Activated CD8-positive, alpha-beta memory T cell treated with anti-CD3 and anti-CD28 coated beads, Interleukin-2, amount 10 ng/mL, durations not matched to agents 7 days and 5 days (primary cell): ENCODE measurements at places on chromosomes 6 and 20.

DNA sequence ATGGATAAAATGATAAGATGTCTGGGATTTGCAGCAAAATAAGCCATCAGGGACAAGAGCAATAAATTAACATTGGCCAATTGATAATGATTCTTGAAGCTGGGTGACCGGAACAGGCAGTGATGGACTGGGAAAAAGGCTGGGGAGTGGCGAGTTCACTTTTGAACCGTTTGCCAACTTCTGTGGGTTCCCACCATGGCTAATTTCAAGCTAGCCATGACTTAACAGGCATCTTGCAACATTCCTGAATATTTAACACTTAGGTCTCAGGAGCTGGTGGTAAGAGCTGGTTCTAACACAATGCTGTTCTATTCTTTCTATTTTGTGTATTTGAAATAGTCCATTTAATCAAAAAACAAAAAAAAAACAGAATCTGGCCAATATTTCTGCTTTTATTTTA is 37.6 kb upstream of the CD83 start:
- no peak for DNase-seq

DNA sequence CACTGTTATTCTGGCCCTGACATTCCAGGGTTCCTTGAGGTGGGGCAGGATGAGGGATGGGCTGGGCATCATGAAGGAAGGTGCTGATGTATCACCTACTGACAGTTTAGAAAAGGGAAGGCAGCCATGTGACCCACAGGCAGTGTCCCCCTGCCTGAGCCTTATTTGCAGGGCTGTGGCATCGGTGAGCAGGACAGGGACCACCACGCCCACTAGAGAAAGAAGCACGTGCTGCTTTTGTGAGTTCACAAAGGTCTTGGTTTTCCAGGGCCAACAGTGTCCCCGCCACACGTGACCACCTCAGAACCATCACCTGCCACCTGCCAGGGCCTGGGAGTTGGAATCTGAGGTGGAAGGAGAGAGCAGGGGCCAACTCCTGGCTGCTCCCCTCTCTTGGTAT is 43.5 kb upstream of the SCRT2 start:
- no peak for DNase-seq

DNA sequence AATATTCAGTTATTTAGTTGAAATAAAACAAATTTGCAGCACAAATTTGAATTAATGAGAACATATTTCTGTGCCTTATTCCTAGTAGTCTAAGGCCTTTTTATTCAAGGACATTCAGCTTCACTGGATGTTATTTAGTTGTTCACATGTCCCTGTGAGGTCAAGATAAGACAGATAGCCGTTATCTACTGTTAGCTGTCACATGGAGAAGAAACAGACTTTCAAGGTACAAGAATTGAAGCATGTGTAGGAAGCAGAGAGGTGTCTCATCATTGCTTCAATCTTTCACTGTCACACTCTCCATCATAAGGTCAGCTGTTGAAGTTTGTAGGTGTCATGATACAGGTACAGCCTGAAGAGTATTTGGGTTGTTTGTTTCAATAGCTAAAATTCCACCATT is 112.9 kb upstream of the JAG1 start:
- no peak for DNase-seq

DNA sequence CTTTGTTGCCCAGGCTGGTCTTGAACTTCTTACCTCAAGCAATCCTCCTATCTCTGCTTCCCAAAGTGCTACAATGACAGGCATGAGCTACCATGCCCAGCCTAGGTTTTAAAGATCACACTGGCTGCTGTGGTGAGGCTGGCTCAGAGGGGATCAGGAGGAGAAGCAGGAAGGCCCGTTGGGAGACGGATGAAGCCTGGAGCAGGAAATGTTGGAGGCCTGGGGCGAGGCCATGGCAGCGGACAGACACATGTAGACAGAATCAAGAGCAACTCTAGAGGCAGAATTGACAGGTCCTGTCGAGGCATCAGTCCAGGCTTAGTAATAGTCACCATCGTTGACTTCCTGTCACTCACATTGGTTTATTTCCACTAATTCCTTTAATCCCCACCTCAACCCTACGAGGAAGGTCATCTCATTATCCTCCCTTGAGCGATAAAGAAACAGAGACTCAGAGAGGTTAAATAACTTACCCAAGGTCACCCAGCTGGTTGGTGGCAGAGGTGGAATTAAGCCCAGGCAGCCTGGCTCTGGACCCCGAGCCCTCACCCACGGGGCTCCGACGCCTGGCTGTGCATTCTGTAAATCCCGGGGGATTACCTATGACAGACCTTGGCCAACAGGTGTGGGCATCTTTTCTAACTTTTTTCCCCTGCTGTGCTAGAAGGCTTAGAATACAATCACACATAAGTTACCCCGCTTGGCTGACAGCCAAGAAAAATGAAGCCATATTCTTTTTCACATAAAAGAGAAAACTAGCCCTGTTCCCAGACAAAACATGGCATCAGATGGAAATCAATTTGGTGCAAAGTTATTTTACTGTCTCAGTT is 113.4 kb downstream of the EYA2 start:
- no peak for DNase-seq

GRCh38 chr6:47424436-47424836 is 53.2 kb upstream of the CD2AP start:
- DNase-seq: no peak

- peak; percentile 42 for DNase-seq
Observed at GRCh38 chr20:19451923-19452295, 239.5 kb downstream of the SLC24A3 start.

DNA sequence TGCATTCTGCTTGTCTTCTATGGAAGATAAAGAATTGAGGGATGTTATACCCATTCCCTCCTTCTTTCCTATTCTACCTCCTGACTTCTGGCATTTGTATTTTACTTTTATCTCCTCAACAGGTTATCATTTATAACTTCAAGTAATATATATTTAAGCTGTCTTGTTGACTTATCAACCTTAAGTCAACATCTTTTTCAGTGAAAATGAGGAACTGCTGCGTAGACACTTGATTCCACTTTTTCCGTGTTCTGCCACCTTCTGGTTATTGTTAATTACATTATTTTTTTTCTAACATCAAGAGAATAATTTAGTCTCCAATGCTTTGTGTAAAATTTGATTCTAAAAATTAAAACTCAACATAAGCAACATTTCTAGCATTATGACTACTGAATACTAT is 107.5 kb downstream of the PRKN start:
- no peak for DNase-seq

DNA sequence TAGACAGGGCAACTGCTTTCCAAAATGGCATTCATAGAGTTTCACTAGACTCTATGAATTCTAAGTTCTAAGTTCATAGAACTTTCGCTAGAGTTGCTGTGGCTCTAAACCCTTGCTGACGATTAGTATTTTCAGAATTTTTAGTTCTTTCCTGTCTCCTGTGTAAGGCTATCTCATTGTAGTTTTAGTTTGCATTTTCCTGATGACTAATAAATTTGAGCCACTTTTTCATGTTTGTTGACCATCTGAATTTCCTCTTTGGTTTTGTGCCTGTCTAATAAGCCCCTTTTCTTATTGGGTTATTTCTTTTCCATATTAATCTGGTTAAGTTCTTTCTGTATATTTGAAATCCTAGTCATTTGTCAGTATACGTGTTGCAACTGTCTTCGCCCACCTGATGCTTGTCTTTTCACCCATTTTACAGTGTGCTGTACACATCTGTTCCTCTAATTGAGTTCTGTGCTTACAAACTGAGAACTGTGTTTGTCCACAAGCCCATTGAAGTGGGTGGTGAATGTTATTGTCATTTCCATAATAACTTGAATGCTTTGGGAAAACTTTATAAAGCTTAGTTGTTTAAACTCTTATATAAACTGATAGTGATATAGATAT is 177.7 kb upstream of the CDYL start:
- DNase-seq: no peak

DNA sequence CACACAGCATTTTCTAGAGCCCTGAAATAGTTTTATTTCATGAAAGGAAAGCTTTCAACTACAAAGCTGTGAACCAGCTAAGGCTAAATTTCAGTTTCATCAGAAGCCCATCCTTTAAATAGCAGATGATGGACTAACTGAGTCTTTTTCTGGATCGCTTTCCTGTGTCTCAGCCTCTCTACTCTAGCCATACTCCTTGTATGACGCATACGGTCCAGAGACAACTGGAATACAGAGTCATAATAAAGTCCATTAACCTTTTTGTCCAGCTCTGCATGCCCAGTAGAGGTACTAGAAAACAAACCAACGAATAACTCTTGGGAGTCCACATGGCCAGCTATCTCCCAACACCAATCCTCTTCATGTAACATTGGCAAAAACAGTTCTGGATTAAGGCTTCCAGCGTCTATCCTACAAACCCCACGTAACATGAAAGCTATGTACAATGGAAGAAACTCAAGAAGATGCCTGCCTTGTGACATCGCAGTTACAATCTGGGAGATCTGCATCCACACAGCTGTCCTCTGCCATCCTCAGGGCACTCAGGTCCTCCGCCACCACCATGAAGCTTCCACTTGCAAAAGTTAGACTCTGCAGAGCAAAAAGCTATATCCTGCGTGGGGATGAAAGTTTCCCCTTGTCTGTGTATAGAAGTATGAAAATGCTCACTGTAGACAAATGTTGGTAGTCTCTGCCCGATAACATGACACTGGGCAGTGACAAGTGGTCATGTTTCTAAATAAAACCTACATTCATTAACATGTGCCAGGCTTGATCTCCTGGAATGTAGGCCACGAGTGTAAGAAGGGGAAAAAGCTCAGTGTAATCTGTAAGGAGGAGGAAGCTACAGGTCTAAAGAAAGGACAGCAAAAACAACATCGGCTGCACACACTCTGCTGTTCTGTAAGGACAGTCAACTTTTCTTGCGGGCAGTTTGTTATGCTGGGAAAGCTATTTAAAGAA is 360.4 kb downstream of the ESR1 start:
- DNase-seq: no peak

- DNase-seq: no peak
Observed at GRCh38 chr6:50978380-50979170, 159.9 kb downstream of the TFAP2B start.

DNA sequence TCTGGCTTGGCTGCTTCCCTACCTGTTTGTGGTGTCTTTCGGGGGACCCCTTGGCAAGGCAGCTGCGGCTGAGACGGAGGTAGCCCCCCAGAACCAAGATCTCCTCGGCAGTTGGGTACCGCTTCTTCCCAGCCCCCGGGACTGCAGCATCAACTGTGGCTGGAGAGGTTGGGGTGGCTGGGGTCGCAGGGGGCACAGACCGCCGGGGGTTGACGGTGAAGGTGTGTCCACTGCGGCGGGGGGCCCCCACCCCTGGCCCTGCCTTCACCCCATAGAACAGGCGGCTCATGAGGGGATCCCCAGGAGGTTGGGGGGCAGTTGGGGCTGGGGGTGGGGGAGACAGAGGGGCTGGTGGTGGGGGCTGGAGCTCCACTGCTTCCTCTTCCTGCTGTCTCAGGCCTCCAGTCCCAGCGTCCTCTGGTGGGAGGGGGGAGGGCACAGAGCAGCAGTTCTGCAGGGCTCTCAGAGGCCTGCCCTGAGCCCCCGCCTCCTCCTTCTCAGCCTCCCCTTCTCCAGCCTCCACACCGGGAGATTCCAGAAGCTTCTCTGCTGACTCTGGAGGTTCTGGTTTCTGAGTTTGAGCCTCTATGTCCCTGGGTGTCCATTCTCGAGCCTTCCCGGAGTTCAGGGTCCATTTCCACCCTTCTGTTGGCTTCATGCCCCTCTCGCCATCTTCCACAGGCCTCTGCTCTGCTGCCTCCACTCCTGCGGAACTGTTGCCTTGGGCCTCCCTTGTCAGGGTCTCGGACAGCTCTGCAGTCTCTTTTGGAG is 1.9 kb downstream of the PPP1R18 start:
- peak; percentile 86 for DNase-seq

- no peak for DNase-seq
Observed at GRCh38 chr6:5729080-5729434, 277.7 kb downstream of the NRN1 start.

GRCh38 chr20:44641325-44641724 is 10.2 kb downstream of the ADA start:
- no peak for DNase-seq

- no peak for DNase-seq
Observed at GRCh38 chr6:7629321-7629720, 39.3 kb downstream of the SNRNP48 start.

DNA sequence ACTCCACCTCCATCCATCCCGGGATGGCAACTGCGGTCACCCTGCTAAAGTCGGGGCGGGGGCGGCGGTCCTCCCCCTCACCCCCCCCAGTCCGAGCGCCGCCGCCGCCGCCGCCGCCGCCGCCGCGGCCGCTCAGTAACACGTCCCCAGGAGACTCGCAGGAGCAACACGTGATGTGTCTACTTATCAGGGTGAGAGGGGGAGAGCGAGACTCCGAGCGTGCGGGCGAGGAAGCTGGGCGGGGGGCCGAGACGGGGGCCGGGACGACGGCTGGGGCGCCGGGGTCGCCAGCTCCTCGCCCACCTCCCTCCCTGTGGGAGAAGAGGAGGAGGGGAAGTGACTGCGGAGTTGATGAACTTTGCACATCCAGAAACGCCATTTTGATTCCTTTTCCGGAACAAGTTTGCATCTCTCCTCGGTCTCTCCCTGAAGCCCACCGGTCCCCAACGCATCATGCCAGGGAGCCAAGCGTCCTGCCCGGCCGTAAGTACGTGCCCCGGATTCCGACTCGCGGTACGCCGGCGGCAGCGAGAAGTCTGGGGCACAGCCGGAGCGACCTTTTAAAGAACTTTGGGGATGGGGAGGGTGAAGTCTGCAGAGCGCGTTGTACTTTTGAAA is at the start of gene RREB1:
Gene RREB1, plus strand, starts transcription at position 384 of the 618 bp plus-strand sequence. CDS start 73,951 bp downstream, outside the sequence.
- DNase-seq: peak; percentile 75
